Stimulated activated CD4-positive, alpha-beta T cell treated with anti-CD3 and anti-CD28 coated beads, Interleukin-2, amount 100 ng/mL, for 48 hours (primary cell): ENCODE measurements at places on chromosomes 7 and 10.
A peak's percentile ranks its signal among the peaks of the same experiment; 100 is the strongest.

GRCh38 chr7:68288144-68288593, 1291.5 kb downstream of the TYW1 start:
- no peak for DNase-seq

GRCh38 chr7:77338883-77339629, 77.1 kb downstream of the GSAP start:
- no peak for DNase-seq

DNA sequence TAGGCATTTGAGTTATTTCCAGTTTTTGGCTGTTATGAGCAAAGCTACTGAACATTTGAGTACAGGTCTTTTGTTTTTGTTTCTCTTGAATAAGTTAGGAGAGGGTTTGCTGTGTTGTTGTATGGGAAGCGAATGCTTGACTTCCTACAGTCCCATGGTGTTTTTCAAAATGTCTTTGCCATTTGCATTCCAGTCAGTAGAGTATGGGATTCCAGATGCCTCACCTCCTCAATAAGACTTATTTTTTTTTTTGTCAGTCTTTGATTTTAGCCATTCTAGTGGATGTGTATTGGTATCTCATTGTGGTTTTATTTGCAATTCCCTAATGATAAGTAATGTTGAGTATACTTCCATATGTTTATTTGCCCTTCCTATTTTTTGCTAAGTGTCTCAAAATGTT, 19.4 kb downstream of the CDK13 start:
- no peak for DNase-seq

DNA sequence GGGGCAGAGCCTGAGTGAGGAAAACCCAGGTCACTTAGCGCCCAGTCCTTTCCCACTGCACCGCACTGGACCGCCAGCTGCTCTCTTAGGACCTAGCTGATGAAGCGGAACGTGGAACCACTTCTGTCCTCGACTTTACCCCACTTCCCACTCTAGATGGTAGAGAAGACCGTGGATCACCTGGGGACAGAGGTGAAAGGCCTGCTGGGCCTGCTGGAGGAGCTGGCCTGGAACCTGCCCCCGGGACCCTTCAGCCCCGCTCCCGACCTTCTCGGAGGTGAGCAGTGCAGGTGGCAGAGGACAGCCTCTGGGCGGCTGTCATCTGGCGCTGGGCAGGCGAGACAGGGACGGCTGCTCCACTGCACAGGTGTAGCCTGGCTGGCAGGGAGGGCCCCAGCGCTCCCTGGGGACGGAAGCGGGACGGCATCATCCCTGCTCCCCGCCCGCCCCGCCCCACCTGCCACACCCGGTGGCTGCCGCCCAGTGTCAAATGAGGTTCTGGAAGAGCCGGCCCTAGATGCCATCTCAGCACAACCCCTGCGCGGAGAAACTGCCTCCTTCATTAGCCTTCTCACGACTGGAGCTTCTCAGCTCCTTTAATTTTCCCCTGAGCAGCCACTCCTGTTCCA, 11.7 kb downstream of the PLAC9 start:
- peak; percentile 4 for DNase-seq

GRCh38 chr10:62011558-62011957, 110.1 kb downstream of the ARID5B start:
- DNase-seq: no peak

GRCh38 chr7:93242106-93242505, 9.9 kb downstream of the VPS50 start:
- no peak for DNase-seq

- no peak for DNase-seq
Measured at GRCh38 chr7:38744746-38745145, 113.6 kb upstream of the AMPH start.

GRCh38 chr7:138842111-138842510, 44.1 kb upstream of the ATP6V0A4 start:
- no peak for DNase-seq

DNA sequence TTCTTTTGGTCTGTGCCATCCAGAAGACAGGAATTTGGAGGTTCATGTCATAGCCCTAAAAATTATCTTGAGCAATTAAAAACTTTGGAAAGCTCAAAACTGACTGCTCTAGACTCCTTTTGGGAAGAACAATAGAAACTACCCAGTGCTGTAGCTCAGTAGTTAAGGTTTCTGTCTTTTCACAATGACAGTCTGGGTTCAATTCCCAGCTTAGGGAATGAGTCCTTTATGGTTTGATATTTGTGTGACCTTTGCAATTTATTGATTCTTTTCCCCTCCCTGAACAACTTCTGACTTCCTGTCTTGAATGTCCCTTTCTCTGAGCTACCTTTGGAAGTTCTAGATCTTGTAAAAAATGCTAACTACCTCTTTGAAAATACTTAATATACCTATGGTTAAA, 603.3 kb upstream of the IGFBP3 start:
- no peak for DNase-seq

- DNase-seq: no peak
Measured at GRCh38 chr7:55534916-55535590, 37.2 kb downstream of the VOPP1 start.

DNA sequence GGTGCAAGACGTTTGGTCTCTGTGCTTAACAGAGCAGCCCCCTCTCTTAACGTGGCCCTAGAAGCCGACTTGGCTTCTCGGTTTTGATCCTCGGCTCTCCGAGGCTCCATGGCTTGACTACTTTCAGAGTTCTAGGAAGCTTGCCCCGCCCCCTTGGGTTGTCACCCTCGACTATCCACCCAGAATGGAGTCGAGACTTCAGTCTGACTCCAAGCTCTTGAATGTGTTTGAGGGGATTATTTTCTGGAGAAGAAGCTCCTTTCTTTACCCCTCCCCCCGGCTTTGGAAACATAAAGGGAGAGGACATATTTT, 448 bp downstream of the SEC24C start:
- DNase-seq: peak; percentile 51

- no peak for DNase-seq
Measured at GRCh38 chr7:24477398-24478136, 95.7 kb upstream of the PALS2 start.

DNA sequence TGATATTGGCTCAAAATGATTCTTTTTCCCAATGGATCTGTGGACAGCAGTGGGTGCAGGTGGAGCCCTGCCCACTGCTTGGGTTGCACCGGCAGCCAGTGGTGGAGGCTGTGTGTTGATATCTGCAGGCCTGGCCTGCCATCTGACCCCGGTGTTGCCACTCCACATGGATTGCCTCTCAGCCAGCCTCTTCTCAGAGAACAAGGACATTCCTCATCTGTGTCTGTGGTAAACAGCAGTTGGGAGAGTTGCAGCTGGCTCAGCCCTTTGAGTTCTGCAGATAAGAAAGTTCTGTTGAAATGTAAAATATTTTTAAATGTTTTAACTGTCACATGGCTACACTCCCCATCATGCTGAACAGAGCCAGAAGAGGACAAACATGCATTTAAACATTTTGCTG, 374.9 kb upstream of the CELF2 start:
- DNase-seq: no peak

GRCh38 chr10:94493463-94493862, 52.1 kb upstream of the HELLS start:
- no peak for DNase-seq

DNA sequence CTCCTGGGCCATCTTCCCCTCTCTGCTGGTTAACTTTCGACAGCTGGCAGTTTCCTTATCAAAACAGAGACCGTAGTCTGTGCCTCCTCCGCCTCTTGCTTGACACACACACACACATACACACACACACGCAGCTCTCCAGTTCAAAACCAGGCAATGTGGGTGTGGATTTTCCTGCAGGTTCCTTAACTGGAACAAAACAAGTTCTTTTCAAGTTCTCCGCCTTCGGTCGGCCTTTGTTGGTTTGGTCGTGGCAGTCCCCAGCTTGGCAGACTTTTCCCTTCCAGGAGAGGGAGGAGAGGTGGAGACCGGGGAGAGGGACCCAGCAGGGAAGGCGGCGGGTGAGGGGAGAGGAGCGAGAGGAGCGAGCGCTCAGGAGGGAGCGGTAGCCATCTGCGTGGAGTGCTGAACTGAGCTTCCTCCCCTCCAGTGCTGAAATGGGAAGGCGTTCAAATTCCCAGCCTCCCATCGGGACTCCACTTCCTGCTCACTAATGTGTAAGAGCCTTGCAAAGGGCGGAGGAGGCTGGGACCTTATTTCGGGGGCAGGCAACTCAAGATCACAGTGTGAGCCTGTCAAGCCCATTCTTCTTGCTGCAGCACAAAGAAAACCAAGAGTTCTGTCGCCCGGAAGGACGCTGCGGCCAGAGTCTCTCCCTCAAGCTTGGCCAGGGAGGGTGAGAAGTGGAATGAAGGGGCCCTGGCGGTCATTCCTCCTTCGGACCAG, 120.6 kb downstream of the PRPF18 start:
- DNase-seq: peak; percentile 6

DNA sequence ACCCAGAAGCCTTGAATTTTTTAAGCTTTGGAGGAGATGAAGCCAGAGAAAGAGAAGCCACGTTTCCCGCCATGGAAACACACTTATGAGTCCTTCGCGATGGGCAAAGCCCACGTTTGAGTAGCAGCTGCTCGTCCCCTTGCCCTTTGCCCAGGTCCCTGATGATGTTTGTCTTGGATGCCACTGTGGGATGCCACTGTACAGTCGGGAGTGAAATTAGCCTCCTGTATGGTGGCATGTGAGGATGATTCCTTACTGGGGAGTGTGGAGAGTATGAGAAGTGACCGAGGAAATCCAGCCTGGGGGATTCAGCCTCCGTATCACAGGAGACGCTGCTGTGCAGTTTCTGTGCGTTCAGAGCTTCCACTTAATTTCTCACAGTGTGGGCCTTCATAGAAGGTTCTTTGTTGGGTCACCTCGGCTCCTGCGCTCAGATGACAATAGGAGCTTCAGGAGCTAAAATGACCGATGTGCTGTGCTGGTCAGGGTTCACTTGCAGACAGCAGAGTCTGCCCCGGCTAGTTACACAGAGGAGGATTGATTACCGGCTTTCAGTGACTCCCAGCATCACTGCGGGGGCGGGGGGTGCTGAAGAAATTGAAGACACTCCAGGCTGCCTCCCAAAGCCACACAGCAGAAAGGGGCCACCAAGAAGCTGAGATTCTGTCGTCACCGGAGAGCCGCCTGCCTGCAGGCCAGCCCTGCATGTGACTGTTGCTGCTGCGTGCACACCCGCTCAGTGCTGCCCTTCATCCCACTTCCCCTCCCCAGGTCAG, 122.1 kb upstream of the SFMBT2 start:
- no peak for DNase-seq

- no peak for DNase-seq
Measured at GRCh38 chr10:105070952-105071351, 429.9 kb downstream of the SORCS3 start.

GRCh38 chr10:16993186-16993585, 136.4 kb downstream of the CUBN start:
- DNase-seq: no peak

- no peak for DNase-seq
Measured at GRCh38 chr10:89582022-89582421, 46.6 kb upstream of the SLC16A12 start.

- peak; percentile 35 for DNase-seq
Measured at GRCh38 chr10:103584216-103585010, 90.9 kb downstream of the NEURL1 start.

- DNase-seq: no peak
Measured at GRCh38 chr10:12027539-12027938, 15.1 kb downstream of the UPF2 start.

GRCh38 chr7:92246360-92247101, 757 bp downstream of the ANKIB1 start:
- DNase-seq: peak; percentile 14

DNA sequence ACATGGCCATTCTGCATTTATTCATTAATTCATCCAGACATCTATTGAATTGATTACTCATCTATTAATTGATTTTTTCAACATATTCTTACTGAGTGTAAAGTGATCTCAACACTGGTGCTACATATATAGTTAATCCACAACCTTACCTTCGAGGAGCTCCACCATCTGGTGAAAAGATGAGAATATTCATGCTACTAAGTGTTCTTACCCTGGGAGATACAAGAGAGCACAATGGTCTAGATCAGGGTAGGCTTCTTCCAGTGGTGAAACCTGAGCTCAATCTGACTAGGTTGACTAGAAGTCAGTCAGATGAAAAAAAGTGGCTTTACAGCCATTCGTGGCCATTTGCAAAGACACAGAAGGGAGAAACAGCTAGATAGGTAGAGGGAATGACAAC, 507.4 kb downstream of the ANKRD7 start:
- no peak for DNase-seq

DNA sequence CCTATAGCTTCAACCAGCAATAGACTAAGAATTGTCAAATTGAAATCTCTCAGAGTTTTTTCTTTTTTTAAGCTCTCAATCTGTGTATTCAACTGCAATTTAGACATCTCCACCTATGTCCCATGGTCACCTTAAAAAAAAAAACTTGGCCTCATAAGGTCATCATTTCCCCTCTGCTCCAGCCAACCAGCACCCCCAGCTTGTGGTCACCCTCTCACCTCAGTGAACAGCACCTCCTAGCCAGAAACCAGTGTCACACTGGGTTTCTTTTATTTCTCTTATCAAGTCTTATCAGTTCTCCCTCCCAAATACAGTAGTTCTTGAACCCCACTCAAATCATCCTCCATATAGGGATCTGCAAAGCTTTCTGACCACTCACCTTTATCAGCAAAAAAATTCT, 4.0 kb downstream of the ITGB1 start:
- DNase-seq: no peak

GRCh38 chr10:78155722-78156121, 122.1 kb downstream of the RPS24 start:
- no peak for DNase-seq

DNA sequence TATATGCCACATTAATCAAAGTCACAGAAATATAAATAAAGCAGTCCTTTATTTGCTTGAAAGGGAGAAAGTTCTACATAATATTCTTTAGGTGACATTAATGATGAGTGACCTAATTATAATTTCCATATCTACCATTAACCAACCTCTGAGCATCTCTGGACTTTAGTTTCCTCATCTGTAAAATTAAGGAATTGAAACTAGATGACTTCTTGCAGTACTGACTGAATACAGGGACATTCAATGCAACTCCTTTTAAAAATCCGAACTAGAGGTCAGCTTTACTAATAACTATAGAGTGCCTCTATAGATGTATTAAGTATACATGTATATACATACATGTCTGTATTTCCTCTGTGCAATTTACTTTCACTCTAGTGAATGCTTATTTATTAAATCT, 3.9 kb downstream of the FMC1 start:
- DNase-seq: no peak

- DNase-seq: no peak
Measured at GRCh38 chr7:116678780-116679179, 6.8 kb downstream of the MET start.

- no peak for DNase-seq
Measured at GRCh38 chr7:9863545-9863944, 1110.1 kb upstream of the PHF14 start.

- no peak for DNase-seq
Measured at GRCh38 chr10:71250405-71250804, 38.0 kb downstream of the UNC5B start.

GRCh38 chr7:2555121-2556052, at the start of gene BRAT1:
BRAT1 (minus strand) TSS chr7:2555524; CDS start chr7:2554431, 1,093 bp downstream.
- peak; percentile 96 for DNase-seq
